Immature natural killer cell (primary cell): ENCODE measurements at places on chromosomes 16 and 17.

DNA sequence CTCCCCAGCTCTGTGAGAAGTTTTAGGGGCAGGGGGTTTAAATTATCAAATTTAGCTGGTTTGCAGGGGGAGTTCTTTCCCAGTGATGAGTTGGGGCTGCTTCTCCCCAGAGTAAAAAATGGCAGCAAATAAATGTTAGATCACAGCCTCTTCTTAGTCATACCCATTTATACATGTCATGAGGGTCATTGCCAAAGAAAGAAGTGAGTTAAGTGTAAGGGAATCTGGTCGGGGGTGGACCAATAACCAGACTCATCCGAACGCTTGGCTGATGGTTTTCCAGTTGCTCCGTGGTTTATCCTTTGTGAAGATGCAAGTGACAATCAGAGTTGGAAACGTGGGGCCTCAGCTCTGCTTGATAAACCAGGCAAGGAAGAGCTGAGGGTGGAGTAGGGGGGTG, 87.1 kb downstream of the PLXDC1 start:
- no peak for DNase-seq

GRCh38 chr16:66116163-66117002, 250.1 kb upstream of the CDH5 start:
- DNase-seq: no peak

DNA sequence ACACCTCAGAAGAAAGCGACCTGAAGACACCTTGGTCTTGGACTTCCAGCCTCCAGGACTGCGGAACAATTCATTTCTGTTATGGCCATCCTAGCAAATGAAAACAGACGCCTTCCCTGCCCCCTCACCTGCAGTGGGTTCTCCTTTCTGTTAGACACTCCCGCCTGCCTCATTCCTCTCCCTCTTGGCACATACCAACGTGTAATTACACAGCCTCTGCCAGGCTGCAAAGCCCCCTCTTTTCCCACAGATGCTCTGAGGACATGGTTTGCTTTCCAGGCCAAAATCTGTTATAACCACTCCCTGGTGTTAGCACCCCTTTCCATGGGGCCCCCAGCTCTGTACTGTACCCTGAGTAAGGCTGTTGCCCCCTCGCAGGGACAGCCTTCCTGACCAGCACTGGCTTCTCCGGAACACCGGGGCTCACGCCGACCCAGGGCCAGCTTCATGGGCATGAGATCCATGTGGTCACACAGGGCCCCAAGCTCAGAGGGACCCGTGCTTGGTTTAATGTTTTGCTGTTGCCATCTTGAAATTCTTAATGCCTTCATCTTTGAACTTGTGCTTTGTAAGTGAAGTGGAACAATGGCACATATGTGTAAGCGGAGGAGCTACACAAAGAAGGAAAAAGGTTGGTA, 64.1 kb downstream of the SDK2 start:
- no peak for DNase-seq

GRCh38 chr17:43613917-43614316, 47.8 kb downstream of the MEOX1 start:
- no peak for DNase-seq

- DNase-seq: no peak
Measured at GRCh38 chr17:79835470-79835899, 3.8 kb downstream of the CBX4 start.

DNA sequence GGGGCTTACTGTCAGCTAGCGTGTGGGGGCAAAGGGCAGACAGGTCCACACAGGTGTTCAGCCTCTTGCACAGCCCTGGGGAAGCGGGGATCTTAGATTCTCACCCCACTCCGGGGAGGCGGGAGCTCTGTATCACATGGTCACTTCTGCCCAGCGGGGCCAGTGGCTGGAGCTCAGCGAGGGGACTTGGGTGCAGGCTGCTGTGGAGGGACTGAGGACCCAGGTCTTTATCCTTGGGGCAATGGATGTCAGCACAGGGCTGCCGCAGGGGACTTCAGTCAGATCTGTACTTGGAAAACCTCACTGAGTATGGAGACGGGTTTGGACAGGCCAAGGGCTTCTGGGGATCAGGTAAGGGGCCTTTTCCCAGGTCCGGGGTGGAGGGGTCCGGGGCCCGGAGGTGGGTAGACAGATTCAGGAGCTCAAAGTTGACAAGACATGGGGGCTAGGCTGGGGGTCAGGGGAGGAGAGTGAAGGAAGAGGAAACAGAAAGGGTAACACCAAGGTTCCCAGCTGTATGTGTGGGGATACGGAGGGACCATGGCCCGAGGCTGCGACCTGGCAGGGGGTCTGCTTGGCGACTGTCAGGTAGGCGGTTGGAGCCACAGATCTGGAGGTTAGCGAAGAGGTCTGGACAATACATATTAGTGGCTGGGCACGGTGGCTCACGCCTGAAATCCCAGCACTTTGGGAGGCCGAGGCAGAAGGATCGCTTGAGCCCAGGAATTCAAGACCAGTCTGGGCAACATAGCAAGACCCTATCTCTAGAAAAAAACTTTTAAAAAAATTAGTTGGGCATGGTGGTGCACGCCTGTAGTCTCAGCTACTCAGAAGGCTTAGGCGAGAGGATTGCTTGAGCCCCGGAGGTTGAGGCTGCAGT, 15.1 kb upstream of the BAIAP2 start:
- no peak for DNase-seq

GRCh38 chr17:71405101-71405500, 715.7 kb upstream of the SOX9 start:
- DNase-seq: no peak

DNA sequence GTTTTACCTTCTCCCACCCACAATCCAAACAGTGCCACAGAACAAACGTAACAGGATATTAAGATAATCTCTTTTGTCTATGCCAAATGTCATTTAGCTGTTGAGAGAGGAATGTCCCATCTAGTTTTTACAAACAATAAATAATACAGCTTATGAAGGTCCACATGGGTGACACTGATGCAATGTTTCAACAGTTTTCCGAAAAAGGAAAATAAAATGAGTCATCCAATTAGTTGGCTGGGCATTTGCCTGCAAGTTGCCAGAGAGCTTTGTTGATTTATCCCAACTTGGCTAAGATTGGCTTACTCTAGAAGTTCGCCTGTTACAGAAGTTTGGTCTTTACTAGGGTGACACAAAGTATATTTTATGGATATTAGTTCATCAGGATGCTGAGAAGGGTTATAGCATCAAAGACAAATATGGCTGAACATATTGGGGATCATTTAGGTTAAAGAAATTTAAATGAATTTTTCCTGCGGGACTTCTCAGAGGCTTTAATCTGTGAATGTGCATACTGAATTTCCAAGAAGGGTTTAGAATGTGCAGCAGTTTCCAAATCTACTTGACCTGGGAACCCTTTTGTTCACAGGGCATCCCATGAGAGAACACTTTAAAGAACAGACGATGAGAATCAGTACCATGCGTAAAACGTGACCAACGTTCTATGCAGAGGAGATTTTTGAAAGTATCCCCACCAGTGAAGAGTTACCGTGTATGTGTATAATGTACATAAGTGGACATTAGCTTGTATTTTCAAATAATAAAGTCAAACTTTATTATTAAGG, 73.1 kb downstream of the CDH13 start:
- no peak for DNase-seq

GRCh38 chr17:36888236-36888951, 48.9 kb upstream of the LHX1 start:
- no peak for DNase-seq

DNA sequence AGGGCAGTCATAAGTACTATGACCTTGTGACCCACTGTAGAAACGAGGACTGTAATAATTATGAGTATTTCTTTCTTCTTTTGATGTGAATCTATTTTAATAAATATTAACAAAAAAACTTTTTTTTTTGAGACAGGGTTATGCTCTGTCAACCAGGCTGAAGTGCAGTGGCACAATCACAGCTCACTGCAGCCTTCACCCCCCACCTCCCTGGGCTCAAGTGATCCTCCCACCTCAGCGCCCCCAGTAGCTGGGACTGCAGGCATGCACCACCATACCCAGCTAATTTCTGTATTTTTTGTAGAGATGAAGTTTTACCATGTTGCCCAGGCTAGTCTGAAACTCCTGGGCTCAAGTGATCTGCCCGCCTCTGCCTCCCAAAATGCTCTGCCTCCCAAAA, 32.6 kb downstream of the SCPEP1 start:
- no peak for DNase-seq

DNA sequence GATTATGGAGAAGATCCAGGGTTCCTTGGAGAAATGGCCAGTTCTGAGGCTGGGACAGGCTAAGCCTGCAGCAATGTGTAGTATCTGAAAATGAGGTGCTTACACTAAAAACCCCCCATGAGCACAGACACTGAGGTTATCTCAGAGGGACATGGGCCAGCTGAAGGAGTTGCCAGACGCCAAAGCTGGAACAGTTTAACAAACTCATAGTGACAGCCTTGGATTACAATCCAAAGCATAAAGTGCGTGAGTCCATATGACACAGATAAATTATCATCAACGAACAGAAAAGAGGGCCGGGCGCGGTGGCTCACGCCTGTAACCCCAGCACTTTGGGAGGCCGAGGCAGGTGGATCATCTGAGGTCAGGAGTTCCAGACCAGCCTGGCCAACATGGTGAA, 11.2 kb upstream of the CAPN15 start:
- DNase-seq: no peak
